Uterine smooth muscle cell (primary cell): ENCODE measurements at places on chromosomes 13 and 19. TPM values are rescaled to one million over a fixed set of nuclear protein-coding genes. Genes with fewer than 3 reads are reported as not detected.

CBLC gene
- not detected in 2 replicates for total RNA-seq

PCDH17 gene
- total RNA-seq = not detected in 2 replicates

PLK5 gene
- total RNA-seq = not detected in 2 replicates

SPTBN4 gene
- total RNA-seq = 4.4 and 7.4 TPM in 2 replicates

TEX101 gene
- total RNA-seq = not detected in 2 replicates

KLK10 gene
- not detected in 2 replicates for total RNA-seq

ZNF320 gene
- 12.9 and 20.1 TPM in 2 replicates for total RNA-seq

C1QTNF9B gene
- total RNA-seq = 0.37 and 1.2 TPM in 2 replicates

CLEC17A gene
- 0.12 TPM in 1 of 2 replicates, not detected in the other for total RNA-seq

UBE2L5 gene
- not detected in 2 replicates for total RNA-seq

BRCA2 gene
- total RNA-seq = 5.2 and 16.0 TPM in 2 replicates

PSPC1 gene
- total RNA-seq = 68.9 and 90.3 TPM in 2 replicates

NLRP5 gene
- total RNA-seq = not detected in 2 replicates

ZNF221 gene
- total RNA-seq = 8.7 and 9.2 TPM in 2 replicates

TGFBR3L gene
- 0.89 and 1.00 TPM in 2 replicates for total RNA-seq

GIPR gene
- under 0.01 TPM in 1 of 2 replicates, not detected in the other for total RNA-seq

SAE1 gene
- total RNA-seq = 143 and 253 TPM in 2 replicates

RASL11A gene
- total RNA-seq = 12.9 and 18.8 TPM in 2 replicates

GSX1 gene
- not detected in 2 replicates for total RNA-seq

EML2 gene
- total RNA-seq = 48.3 and 65.2 TPM in 2 replicates

CABP5 gene
- total RNA-seq = not detected in 2 replicates

IGLON5 gene
- not detected in 2 replicates for total RNA-seq

ZNF578 gene
- total RNA-seq = 2.8 and 3.5 TPM in 2 replicates

SCEL gene
- not detected in 2 replicates for total RNA-seq

NANOS2 gene
- not detected in 2 replicates for total RNA-seq

PTPRS gene
- total RNA-seq = 117 and 145 TPM in 2 replicates

CLN5 gene
- total RNA-seq = 19.7 and 22.5 TPM in 2 replicates

UTP14C gene
- total RNA-seq = 14.8 and 20.6 TPM in 2 replicates

SIGLEC9 gene
- total RNA-seq = 0.44 TPM in 1 of 2 replicates, not detected in the other

FCHO1 gene
- 0.33 and 1.00 TPM in 2 replicates for total RNA-seq

PCDH20 gene
- total RNA-seq = 0.11 TPM in 1 of 2 replicates, not detected in the other

KLF12 gene
- 9.7 and 11.5 TPM in 2 replicates for total RNA-seq

PROZ gene
- not detected in 2 replicates for total RNA-seq

PSG2 gene
- total RNA-seq = 0.12 TPM in 1 of 2 replicates, not detected in the other

MEIS3 gene
- 67.5 and 99.3 TPM in 2 replicates for total RNA-seq

FFAR3 gene
- total RNA-seq = not detected in 2 replicates

MCEMP1 gene
- total RNA-seq = not detected in 2 replicates

NPAS1 gene
- total RNA-seq = 0.33 and 0.50 TPM in 2 replicates

RETN gene
- not detected in 2 replicates for total RNA-seq
